ENCODE measurements at places on chromosomes 5 and 9.

- no peak for DNase-seq
Observed at GRCh38 chr9:121529237-121529987, 29.8 kb upstream of the GGTA1 start.

- DNase-seq, result no peak
Observed at GRCh38 chr5:17720071-17720470, 85.8 kb downstream of the TAF11L14 start.

GRCh38 chr5:109865637-109866036 is 175.9 kb downstream of the MAN2A1 start:
- DNase-seq, result no peak

DNA sequence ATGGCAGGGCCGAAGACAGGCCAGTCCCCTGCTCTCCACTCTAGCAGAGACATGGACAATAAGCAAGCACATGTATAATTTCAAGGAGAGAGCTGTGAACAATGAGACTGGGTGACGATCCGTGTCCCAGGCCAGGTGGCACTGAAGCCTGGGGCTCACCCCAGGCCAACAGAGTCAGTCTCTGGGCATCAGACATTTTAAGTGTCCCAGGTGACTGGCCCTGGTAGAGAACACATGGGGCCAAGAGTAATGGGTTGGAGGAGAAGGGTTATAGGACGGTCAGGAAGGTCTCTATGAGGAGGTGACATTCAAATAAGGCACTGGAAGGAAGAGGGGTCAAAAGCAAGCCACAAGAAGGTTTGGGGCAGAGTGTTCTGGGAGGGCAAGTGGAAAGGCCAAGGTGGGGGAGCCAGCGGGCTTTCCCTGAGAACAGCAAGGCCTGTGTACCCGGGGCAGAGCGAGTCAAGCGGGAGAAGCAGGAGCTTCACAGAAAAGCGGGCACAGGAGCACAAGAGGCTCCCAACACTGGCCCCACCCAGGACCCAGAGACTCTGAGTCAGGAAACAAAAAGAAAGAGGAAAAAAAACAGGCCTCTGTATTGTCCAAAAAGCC is 1.1 kb upstream of the AKNA start:
- no peak for DNase-seq

- no peak for DNase-seq
Observed at GRCh38 chr5:177550122-177550521, 4.2 kb downstream of the FAM193B start.

- no peak for DNase-seq
Observed at GRCh38 chr5:78843436-78843835, 141.7 kb downstream of the ARSB start.
